Fibroblast of skin of left quadriceps (primary cell): ENCODE measurements at places on chromosomes 7 and 10.

- no peak for DNase-seq
Measured at GRCh38 chr7:2197436-2198155, 35.1 kb downstream of the MAD1L1 start.

DNA sequence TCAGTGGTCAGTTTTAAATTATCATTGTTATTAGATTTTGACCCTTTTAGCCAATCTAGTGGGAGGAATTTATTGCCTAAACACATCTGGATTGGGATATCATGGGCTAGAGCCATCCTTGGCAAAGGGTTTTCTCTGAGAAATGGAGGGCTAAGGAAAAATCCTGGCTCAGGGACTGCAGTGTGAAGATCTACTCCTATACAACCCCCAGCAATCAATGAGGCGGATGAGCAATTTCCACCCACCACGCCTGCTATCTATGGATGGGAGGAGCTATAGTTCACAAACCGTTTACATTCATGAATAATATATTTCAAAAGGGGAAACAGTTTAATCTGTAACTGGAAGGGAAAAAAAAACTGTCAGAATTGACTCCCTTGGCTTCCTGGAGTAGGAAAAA, 2.7 kb downstream of the CAV1 start:
- DNase-seq: no peak

DNA sequence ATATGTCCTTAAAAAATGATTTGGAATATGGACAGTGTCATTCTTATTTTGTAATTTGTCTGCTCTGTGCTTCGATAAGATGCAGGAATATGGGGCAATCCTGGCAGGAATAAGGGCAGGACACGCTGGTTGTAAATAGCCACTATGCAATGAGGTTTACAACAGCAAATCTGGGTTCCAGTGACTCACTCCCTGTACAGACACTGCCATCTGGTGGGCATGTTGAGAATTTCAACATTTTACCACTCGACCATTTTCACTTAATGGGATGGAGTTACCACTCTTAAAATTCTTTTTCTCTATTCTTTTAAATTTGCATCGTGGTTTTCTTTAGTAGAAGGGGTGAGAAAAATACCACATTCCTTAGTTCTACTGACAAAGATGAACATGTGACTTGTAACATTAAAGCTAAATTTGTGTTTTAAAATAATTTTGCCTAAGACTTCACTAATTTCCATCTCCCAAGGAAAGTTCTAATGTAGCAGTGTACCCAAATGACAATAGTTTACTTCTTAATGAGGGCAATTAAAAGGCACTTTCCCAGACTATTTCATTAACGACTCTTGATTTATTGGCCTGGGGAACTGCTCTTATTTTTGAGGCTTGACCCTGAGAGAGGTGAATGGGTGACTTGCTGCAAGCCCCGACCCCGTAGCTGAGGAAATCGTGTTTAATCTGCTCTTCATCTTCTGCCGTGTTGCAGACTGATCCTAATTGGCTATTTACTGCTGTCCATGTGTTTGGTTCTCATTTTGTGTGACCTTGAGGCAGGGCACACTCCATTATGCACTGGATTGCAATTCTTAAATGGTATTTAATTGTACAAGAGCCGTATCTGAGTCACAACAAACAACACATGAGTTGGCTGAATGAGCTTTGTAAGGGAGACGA, 173.6 kb upstream of the IMMP2L start:
- peak; percentile 39 for DNase-seq

DNA sequence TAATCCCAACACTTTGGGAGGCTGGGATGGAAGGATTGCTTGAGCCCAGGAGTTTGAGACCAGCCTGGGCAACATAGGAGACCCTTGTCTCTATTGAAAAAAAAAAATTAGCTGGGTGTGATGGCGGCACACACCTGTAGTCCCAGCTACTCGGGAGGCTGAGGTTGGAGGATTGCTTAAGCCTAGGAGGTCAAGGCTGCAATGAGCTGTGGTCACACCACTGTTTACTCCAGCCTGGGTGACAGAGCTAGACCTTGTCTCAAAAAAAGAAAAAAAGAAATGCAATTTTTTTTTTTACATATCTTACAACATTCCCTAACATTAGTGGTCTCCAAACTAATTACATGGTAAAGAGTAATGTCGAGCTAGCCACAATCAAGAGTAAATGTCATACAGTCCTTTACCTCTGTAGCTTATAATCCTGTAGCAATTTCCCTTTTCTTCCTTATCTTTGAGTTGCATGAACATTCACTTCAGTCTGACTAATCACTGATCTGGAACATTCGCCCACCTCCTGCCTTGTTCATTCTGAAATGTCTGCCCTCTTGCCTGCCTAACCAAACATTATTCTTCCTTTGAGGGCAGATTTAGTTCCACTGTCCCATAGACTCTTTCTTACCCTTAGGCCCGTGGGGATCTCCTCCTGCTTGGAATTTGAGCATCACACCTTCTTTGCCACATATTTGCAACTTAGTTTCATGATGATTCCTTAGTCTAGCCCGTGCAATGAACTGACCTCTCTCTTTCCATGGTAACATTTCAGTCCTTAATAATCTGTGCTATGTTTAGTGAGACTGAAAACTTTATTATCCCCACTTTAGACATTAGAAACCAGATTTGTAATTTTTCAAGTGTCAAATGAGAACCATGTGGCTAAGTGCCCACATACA, 4.8 kb upstream of the VCL start:
- DNase-seq: no peak

GRCh38 chr10:104065748-104066147, 19.9 kb downstream of the COL17A1 start:
- DNase-seq: no peak

DNA sequence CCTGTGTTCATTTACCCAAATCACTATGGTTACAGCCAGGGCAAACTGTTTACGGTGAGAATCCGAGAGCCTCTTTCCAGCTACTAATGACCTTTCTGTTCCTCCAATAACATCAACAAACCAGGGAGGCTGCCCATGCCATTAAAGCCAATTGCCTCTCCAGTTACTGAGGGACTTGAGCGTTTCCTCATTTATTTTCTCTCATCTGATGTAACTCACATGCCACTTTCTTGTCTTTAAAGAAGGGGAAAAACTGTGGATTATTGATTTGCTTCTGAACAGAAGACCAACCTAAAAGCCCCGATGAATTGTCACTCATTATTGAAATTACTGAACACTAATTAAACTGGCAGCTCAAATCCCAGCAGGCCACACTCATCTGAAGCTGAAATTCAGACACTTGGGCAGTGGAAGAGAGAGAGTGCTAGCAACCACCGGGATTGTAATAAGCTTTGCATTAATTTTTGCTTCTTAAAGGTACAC, 595.8 kb upstream of the MKI67 start:
- DNase-seq: no peak

DNA sequence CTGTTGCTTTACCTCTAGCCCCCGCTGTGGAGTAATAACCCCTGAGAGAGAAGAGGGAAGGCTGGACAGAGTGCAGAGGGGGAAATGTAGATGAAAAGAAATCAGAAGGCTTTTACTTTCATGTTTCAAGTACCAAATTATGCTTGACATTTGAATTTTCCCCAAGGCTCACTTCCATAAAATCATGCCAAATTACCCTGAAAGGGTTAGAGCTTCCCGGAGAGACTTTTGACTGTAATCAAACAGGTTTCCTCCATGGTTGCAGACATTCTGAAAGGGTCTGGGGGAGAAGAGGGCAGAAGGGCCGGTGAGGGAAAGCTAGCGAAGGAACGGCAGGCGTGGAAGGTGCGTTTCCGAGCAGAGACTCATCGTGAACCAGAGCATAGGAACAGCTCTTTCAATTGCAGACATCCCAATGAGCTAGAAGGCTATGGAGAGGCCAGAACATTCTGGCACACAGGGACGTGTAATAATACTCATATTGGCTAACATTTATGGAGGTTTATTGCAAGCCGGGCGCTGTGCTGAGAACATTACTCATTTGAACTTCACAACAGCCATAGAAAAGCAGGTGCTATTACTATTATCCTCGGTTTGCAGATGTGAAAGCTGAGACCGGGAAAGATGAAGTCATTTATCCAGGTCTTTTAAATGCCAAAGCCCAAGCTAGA, 620.8 kb upstream of the AUTS2 start:
- DNase-seq: no peak

- peak; percentile 82 for DNase-seq
Measured at GRCh38 chr7:16063716-16064675, 357.3 kb downstream of the CRPPA start.

GRCh38 chr10:58734116-58734515, 221.4 kb downstream of the BICC1 start:
- DNase-seq: peak; percentile 92

DNA sequence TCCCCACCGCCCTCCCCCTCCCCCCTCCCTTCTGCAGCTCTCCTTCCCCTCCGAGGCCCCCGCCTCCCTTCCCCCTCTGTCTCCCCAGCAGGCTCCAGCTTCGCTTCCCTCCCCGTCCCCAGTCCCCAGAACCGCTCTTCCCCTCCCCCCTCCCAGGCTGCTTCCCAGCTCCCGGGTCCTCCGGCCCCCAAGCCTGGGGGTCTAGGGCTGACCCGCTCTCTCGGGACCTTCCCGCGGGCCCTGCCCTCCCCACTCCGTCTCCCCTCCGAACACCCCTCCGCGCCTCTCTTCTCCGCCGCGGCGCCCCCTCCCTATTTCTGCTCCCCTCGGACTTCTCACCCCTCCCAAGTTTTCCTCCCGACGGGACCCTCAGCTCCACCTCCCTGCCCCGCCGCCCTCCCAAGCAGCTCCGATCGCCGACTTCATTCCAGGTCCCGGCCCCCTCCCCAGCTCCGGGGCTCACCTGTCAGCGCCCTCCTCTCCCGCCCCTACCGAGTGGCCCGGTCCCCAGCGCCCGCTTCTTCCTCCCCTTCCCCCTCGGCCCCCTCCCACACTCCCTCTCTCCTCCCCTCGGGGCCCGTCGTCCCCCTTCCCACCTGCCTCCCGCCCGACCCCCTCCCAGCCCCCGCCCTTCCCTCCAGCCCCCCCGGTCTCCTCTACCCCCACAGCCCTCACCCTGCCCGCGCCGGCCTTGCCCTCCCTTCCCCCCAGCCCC, 990 bp downstream of the ZNF467 start:
- DNase-seq: no peak

- DNase-seq: no peak
Measured at GRCh38 chr7:57482-58255, 134.7 kb upstream of the FAM20C start.

DNA sequence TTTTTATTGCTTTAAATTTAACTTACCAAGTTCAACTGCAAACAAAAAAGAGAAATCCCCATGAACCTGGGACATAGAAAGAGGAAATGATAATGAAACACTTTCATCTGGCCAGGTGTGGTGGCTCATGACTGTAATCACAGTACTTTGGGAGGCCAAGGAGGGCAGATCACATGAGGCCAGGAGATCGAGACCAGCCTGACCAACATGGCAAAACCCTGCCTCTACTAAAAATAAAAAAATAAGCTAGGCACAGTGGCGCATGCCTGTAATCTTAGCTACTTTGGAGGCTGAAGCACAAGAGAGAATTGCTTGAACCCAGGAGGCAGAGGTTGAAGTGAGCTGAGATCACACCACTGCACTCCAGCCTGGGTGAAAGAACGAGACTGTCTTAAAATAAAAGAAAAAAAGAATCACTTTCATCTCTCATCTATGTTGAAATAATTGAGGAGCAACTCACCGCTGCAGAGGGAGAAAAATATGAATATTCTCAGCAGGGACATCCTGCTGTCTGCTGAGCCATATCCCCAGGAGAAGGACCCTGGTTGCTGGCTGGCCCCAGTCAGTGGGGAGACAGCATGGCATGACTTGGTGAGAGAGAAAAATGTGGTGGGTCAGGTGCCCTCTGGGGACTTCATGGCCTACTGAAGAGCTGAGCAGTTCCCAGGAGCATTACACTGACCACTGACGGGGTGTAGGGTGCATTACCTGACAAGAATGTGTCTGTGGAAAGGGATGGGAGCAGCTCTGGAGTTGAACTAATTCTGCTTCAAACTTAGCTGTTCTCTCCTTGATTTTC, 22.8 kb upstream of the TARP start:
- no peak for DNase-seq

- DNase-seq: no peak
Measured at GRCh38 chr10:114010316-114010715, 33.4 kb upstream of the ADRB1 start.

DNA sequence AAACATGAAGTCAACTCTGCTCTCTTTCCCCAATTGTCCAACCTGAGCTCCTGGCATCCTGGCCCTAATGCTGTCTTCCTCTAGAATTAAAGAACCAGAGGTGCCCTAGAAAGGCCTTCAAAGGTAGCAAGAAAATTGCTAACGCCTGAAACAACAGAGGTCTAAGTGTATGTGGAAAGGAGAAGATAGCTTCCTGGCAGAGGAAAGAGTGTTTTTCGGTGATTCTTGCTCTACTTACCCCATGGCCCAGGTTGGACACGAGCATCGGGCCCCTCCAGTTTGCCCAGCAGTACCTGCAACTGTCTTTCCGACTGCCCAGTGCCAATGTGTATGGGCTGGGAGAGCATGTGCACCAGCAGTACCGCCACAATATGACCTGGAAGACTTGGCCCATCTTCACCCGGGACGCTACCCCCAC, 22.2 kb downstream of the MGAM2 start:
- DNase-seq: no peak

- DNase-seq: no peak
Measured at GRCh38 chr7:65910237-65910636, 37.4 kb downstream of the VKORC1L1 start.

GRCh38 chr10:68088740-68089139, 13.7 kb upstream of the HERC4 start:
- DNase-seq: no peak

GRCh38 chr10:11754620-11755019, 12.4 kb downstream of the ECHDC3 start:
- DNase-seq: no peak

GRCh38 chr10:113991091-113991860, 52.4 kb upstream of the ADRB1 start:
- peak; percentile 3 for DNase-seq
